Amygdala (tissue), 56 donors: ENCODE measurements at places on chromosomes 6 and 20.

DNA sequence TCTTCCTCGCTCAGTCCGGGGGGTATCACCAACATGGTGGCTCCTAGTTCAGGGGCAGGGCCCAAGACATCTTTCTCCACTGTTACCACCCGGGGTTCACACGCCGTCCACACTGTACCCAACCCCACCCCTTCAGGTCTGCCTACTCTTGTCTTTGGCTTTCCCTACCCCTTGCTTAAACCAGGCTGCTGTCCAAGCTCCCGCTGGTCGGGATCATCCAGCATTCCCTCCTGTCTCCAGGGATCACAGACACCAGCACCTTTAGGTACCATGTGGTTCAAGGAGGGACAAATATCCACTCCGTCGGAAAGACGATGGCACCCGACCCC lies 395 bp downstream of the NELFE start:
- no peak for DNase-seq

- no peak for DNase-seq
These were observed 30.1 kb downstream of the CYB5R4 start for GRCh38 chr6:83889621-83890020.

DNA sequence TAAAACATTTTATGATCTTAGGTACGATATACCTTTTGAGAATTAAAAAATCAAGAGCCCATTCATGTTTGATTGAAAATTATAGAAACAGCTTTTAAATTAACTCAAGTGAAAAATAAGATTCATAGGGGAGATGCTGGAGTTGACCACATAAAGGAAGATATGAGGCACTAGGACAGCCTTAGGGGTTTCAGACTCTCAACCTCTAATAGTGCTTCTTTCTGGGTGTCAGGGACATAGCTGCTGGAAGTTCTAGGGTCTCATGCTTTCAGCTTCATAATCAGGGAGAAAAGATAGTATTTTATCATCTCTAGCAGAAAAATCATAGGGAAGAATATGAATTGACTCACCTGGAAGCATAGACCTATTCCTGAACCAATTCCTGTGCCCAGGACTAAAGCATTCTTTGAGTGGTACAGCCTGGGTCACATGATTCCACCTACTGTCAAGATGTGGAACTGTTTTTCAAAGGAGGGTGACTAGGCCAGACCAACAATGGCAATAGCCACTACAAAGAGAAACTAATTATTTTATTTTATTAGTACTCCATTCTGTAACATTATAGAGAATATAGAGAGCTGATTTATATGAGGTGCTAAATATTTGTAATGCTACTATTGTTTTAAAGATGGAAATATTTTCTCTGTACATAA lies 27.8 kb upstream of the CENPW start:
- DNase-seq: no peak

DNA sequence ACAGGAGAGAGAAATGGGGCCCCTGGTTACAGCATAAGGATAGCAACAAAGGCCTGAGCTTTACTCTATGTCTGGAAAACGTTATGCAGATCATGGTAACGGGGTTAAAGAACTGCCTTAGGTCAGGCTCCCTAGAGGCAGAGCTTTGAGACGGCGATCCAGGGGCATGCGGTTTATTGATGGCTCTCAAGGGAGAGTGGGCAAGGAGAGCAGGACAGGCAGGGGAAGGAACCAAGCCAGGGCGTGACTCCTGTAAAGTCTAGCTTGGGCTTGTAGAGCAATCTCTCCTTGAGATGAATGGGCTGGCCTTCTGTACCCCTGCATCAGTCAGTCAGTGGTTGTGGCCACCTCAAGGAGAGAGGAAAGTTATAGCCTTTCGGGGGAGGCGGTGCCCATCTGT lies 12.5 kb upstream of the FERMT1 start:
- DNase-seq: no peak

DNA sequence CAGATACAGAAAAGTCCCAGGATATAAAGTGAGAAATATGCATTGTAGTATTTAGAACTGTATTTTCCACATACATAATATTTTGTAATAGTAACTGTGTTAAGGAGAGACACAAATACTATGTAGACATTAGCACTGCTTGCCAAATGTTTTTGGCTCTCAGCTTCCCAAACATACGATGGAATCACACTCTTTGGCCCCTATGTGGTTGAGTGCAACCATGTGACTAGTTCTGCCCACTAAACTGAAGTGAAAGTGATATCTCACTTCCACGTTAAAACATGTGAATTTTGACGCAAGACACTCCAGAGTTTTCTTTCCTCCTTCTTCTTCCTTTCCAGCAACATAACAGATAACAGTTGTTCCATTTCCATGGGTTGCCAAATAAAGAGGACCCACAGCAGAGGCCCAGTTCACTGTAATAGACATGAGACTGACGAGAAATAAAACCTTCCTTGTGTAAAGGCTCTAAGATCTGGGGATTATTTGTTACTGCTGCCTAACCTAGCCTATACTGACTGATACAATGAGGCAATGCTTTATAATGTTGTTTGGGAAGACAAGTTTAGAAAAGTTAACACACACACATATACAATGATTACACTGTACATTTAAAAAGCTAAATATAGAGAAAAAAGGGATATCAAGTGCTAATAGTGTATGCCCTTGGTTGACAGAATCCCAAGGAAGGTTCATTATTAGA lies 97.2 kb downstream of the PTPRT start:
- no peak for DNase-seq

DNA sequence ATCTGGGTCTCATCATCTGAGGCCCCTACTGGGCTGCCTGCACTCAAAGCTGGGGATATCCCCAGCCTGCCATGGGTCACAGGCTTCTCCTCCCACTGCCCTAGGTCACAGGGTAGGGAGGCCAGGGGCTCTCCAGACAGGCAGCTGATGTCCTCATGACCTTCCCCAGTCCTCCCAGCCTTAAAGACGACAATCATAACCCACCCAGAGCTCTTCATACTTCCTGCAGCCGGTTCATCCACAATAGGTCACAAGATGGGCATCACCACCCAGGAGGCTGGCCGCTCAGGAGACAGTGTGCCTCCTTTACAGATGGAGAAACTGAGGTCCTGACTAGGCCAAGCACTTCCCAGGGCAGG lies 15.2 kb downstream of the TFEB start:
- DNase-seq: no peak

- no peak for DNase-seq
These were observed 914.9 kb upstream of the FLRT3 start for GRCh38 chr20:15252304-15252703.

DNA sequence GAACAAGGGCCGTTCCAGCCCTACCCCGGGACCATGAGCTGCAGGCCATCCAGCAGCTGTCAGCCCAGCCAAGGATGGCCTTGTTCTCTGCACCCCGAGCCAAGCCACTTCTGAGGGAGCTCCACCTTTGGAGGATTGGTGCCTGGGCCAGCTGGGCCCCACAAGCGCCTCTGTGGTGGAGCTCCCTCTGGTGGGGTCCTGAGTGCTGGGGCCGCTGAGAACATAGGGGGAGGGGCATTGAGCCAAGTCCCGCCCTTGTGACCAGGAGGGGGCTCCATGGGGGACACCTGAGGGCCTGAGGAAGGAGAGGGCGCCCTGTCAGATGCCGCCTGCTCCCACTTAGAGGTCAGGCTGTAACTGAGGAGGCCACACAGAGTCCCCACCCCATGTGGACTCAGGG lies 43.2 kb downstream of the YTHDF1 start:
- no peak for DNase-seq

GRCh38 chr20:5923493-5923892 lies 26.8 kb downstream of the TRMT6 start:
- DNase-seq: no peak
